ENCODE measurements at places on chromosomes 13 and 19.

- DNase-seq, result no peak
These were observed 38.9 kb downstream of the DZIP1 start for GRCh38 chr13:95605448-95606125.

- no peak for DNase-seq
These were observed 114.0 kb downstream of the UQCRFS1 start for GRCh38 chr19:29098863-29099481.

DNA sequence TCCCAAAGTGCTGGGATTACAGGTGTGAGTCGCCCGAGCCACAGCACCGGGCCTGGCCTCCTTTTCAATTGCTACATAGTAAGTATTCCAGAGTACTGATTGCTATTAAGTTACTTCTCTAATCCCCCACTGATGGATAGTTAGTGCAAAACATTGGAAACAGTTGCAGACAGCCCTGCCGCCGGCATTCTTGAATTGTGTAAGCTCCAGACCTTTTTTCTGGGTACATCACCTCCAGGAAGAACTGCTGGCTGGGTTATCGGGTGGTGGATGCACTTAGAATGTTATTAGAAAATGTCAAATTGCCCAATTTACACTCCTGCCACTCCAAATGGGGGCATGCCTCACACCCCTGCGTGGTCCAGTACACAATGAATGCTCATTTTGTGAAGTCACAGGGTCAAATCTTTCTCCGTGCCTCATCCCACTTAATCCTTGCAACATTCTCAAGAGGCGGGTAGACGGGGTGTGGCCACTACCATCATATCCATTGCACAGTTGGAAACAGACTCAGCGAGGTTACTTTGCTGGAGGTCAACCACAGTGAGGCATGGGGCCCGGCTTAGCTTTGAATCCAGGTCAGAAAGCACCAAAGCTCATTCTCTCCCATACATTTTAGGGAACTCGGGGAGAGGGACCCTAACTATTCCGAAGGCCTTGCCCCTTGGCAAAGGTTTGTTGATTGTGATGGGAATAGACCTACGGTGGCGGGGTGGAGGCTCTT, 1.0 kb upstream of the KDM4B start:
- no peak for DNase-seq

GRCh38 chr13:111915104-111915551, 151.8 kb upstream of the SOX1 start:
- DNase-seq, result no peak

- no peak for DNase-seq
These were observed 15.0 kb downstream of the HAS1 start for GRCh38 chr19:51708811-51709210.

DNA sequence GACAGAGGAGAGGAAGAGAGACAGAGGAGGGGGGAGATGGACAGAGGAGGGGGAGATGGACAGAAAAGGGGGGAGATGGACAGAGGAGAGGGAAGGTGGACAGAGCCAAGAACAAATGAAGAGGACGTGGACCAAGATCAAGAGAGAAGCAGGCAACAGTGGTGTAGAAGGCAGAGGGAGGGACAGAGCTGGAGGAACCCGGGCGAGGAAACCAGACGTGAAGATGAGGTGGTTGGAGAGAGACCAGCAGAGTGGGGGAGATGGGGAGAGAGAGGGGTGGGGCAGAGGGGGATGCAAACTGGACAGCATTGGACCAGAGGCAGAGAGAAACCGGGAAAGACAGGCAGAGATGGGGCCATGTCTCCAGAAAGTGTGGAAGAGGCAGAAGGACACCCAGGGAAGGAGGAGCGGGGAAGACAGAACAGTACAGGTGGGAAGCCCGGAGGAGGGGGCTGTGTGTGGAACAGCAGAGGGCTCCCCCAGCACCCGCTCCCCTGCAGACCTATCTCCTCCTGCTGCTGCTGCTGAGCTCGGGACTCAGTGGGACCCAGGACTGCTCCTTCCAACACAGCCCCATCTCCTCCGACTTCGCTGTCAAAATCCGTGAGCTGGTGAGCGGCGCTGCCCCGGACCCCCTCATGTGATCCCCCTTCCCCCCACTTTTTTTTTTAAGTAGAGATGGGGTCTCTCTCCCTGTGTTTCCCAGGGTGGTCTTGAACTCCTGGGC, 1.3 kb downstream of the FLT3LG start:
- no peak for DNase-seq

GRCh38 chr19:29277102-29277501, 64.2 kb upstream of the UQCRFS1 start:
- peak; percentile 31 for DNase-seq
